ENCODE measurements at places on chromosomes 3 and 15. TPM values are rescaled to one million over a fixed set of nuclear protein-coding genes. Genes with fewer than 3 reads are reported as not detected.
A peak's percentile ranks its signal among the peaks of the same experiment; 100 is the strongest.

GRCh38 chr15:79025201-79025600 is 65.4 kb downstream of the RASGRF1 start:
- DNase-seq = no peak

- DNase-seq = peak; percentile 81
Observed at GRCh38 chr15:90337256-90337655, 14.8 kb upstream of the ZNF774 start.

DNA sequence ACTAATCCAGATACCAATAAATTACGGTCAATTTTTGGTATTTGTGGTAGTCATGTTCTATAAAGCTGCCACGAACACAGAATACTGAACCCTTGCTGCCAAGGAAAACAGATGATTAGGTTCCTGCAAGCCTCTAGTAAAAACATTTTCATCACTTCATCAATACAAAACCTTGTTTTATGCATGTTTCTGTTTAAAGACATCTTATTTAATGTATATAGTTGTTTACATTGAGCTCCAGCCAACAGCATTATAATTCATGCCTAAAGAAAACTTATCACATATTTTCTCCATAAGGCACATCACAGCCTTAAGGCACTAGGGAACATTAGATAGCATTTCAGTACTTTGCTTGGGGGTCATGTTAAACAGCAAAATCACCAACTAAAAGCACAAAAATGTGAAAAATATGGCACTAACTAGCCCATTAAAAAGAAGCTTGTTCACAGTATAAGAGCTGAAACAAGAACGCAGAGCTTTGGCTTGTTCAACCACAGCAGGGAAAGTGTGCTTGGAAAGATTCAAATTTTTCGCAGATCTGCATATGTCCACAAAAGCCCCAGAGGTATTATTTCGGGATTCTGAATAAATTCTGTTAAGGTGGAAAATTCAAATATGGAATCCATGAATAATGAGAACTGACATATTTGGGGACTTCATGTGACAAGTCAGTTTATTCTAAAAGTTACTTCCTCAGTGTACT is 27.7 kb downstream of the POLQ start:
- DNase-seq = no peak

DNA sequence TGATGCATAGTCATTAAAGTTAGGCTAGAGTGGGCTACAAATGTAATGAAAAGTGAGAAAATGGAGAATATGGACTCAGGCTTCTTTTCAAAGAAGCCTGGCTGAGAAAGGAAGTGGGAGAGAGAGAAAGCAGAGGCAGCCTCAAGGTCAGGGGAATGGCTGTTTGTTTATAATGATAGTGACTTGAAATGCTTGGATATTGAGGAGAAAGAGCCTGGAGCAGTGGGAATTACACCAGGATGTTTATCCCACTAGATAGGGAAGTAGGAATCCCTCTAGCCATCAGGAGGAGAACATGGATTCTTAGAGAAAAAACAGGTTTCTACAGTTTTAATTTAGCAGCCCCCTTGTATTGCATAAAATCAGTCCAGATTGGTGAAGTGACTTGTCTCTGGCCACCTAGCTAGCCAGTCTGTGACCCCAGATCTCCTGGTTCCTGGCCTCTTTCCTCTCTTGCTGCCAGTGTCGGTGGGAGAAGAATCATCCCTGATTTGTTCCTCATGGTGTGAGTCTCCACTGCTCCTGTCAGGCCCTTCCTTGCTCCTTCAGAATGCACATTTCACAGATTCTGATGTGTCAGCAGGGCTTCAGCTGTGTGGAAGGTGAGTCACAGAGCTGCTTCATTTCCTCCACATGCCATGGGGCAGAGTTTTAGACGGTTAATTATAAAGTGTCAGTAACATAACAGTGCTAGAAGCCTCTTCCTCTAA is 32.9 kb downstream of the SEMA6D start:
- peak; percentile 82 for DNase-seq

DNA sequence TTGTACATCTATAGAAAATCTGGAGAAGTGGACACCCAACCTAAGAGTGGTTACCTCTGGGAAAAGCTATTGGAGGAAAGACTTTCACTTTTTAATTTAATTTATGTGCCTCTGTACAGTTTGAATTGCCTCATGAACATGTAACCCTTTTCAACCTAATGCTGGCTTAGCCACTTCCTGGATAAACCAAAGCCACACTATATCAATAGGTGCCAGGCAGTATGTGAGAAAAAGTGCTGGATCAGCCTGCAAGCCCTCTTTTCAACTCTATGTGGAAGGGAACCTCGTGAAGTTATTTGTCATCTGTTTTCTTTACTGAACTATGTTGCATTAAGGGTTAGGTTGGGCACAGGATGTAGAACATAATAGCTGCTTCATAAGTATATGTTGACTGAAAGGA is 9.3 kb upstream of the TOPAZ1 start:
- DNase-seq = no peak

- DNase-seq = peak; percentile 87
Observed at GRCh38 chr3:49469037-49469935, 781 bp upstream of the DAG1 start.

DNA sequence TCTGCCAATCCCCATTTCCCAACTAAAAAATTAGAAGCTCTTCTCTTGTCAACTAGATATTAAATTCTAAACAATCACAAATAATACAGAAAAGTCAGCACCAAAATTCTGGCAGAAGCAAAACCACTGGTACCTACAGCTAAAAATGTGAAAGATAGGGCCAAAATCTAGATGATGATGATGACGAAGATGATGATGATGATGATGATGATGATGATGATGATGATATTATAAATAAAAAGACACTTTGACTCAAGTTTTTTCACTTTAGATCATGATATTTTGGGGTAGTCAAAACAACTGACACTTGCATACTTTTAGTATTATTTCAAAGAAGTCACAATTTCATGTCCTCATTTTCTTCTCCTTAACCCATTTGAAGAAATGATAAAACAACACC is 470.1 kb upstream of the NR2F2 start:
- DNase-seq = no peak

- DNase-seq = peak; percentile 12
Observed at GRCh38 chr3:131393868-131394267, 12.3 kb downstream of the NUDT16 start.

GRCh38 chr3:152738656-152739055 is 96.3 kb upstream of the P2RY1 start:
- DNase-seq = peak; percentile 10

- DNase-seq = no peak
Observed at GRCh38 chr15:79408041-79408440, 24.1 kb upstream of the MINAR1 start.

- peak; percentile 48 for DNase-seq
Observed at GRCh38 chr3:125367403-125368230, 7.5 kb downstream of the ZNF148 start.

- DNase-seq = no peak
Observed at GRCh38 chr3:73511571-73512525, 112.9 kb downstream of the PDZRN3 start.

DNA sequence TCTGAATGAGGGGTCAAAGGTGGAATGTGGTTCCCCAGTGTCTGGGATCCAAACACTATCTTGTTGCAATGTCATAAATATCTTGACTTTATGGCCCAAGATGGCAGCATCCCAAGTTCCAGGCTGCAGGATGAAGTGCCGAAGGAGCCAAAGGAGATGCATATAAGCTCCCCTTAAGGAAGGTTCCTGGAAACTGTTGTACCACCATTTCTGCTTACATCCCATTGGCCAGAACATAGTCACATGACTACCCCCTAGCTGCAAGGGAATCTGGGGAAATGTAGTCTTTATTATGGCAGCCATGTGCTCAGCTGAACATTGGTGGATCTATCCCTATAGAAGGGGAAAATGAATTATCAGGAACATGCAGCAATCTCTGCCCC is 54.3 kb downstream of the BDH1 start:
- DNase-seq = peak; percentile 82

DNA sequence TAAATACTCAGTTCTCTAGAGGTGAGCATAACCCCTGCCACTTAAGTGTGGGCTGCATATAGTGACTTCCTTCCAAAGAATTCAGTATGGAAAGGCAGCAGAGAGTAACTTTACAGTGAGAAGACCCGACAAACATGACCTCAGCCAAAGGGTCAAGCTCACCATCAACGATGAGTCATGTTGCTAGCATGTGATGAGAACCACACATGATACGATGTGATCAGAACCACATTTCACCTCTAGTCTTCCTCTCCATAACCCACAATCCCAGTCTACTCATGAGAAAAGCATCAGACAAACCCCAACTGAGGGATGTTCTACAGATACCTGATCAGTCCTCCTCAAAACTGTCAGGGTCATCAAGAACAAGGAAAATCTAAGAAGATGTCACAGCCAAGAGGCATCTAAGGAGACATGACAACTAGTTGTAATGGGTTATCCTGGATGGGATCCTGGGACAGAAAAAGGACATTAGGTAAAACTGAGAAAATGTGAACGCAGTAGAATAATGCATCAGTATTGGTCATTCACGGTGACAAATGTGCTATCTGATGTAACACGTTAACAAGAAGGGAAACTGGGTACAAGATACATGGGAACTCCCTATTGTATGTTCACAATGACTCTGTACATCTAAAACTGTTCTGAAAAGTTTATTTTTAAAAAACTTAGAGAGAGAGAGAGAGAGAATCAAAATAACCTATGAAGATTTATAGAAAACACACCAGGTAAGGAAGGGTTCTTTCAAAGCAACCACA is 28.3 kb downstream of the SEC61A1 start:
- peak; percentile 99 for DNase-seq

DNA sequence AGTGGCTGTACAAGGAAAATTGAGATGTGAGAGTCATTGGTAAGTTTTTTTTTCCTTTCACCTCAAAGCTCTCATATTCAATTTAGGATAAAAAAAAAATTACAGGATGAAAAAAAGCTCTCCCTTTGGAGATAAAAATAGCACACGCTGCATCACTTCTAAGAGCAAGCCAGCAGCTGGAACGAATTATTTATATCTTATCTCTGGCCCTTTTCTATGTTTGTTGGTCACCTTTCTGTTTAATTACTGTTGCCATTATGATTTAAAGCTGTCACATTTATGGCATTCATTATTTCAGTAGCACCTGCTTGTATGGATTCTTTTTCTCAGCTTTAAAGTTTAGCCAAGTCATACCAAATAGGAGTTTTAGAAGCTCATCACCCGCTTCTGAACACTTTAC is 171.6 kb upstream of the PDZRN3 start:
- no peak for DNase-seq

DNA sequence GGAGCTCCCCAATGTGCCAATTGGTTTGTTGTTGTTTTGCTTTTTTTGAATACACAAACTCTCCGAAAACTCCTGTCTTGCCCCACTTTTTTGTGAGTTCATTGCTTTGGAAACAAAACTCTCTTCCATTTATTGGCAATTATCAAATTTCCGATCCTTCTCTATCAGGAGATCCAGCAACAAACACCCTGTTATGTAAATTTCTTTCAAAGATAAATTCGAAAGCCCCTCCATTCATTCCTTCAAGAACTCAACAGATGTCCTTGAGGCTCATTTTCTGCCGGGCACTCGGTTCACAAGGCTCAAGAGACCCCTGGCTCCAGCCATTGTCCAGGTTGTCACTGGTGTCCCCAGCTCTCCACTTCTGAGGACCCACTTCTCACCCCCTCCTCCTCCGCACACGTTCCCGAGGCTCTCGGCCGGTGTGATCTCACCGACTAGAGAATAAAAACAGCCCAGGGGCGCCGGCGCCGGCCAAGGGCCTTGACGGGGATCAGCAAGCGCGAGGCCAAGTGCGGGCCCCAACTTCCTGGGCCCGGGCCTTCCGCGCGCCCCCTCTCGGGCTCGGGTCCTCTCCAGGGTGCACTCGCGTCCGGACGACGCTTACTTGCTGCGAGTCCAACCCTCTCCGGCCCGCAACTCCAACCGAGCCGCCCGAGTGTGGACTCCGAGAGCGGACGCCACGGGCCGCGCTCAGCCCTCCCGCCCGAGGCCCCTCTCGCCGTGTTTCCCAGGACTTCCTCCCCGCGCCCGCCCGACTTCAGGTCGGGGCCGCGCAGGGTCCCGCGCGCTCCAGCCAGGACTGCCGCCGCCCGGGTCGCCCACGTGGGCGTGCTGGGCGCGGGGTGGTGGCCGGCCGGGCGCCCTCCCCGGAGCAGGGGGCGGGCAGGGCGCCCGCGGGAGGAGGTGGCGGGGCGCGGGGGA is 533 bp upstream of the SMAD3 start:
- no peak for DNase-seq

Gene SH2D7
- not detected for total RNA-seq

Gene CD96
- total RNA-seq = 0.22 TPM

Gene TUSC7
- total RNA-seq = not detected

Gene FBXO40
- total RNA-seq = not detected

Gene CKMT1A
- total RNA-seq = not detected

Gene ZBTB47
- total RNA-seq = 5.5 TPM

Data from M059J (cell line).